ENCODE measurements at places on chromosomes 12 and 14. TPM values are rescaled to one million over a fixed set of nuclear protein-coding genes. Genes with fewer than 3 reads are reported as not detected.

Gene CMA1
- total RNA-seq: not detected

Gene SPTB
- 0.16 TPM for total RNA-seq

Gene SINHCAF
- 78.2 TPM for total RNA-seq

Gene ANG
- total RNA-seq: 3.7 TPM

Gene TMEM179
- not detected for total RNA-seq

Gene SMIM41
- not detected for total RNA-seq

Gene DIO2
- not detected for total RNA-seq

Gene SERPINA12
- not detected for total RNA-seq

Gene CLEC6A
- not detected for total RNA-seq

DNA sequence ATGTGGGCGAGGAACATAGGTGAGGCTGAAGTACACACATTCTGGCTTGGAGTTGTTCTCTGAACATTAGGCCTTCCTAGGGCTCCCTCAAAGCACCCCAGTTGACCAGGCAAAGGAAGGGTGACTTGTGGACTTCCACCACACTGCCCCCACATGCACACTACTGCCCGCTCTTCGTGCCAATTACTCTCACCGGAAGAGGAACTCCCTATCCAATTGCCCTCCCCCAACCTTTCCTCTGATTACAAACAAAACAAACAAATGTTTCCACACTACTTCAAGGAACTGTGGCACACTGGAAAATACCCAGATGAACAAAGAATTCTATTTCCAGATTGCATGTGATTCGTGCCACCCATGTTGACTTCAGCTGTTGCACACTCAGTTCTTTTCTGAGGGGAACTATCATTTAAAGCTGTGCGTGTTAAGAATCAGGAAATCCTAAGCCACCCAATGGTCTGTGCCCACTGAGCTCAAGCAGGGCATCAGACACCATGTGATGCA lies 139.3 kb downstream of the SSPN start:
- DNase-seq: no peak

DNA sequence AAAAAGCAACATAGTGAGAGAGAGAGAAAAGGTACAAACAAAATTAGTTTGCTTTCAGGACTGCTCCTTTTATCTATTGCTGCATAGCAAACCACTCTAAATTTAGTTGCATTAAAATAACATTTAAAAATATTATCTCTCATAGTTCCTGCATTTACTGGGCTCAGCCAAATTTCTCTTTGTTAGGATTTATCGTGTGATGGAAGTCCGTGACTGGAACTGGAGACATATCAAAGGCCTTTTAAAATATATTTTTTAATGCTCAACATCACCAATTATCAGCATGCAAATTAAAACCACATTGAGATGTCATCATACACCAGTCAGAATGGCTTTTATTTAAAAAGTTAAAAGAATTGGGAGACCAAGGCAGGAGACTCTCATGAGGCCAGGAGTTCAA lies 107.6 kb upstream of the SYT1 start:
- no peak for DNase-seq

DNA sequence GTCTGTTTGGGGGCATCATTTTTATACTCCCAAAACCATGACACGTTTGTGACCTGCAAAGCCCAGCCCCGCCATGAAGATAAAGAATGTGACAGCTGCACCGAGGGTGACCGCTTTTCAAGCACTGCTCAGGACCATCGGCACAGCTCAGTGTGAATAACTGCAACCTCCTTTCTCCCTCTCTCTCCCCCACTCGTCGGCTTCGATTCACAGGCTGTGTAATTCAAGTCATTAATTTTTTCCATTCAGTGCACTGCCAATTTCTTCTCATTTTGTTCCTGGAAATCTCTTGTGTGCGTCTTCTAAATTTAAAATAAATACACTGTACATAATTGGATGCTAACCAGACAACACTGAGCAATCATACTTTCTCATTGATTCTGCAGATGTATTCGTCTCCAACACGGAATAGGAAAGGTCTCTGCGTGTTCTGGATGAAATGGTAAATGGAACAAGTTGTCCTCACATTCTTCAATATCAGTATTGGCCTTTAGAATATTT lies 260.8 kb downstream of the TTC8 start:
- no peak for DNase-seq

DNA sequence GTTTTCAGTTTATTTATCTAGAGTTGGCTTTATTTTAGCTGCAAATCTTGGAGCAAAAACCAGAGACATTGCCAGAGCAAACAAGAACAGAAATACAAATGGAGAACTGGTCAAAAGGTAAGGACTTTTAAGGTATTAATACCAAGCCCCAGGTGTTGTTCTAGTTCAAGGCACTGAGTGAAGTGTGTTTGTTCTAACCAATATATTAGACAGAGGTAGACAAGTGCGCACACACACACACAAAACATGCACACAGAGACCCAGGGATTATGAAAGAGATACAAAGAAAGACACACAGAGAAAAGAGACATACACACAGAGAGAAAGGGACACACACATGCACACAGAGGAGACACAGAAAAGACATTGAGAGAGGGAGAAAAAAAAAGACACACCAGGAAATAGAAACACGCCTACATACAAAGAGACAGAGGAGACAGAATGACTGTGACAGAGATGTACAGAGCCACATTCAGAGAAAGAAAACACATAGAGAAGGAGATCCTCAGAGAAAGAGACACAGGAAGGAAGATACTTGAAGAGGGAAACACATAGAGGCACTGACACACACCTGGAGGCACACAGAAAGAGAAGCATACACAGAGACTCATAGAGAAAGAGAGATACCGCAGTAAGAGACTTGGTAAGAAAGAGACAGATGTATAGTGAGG lies 50.2 kb downstream of the MIPOL1 start:
- DNase-seq: no peak

- DNase-seq: peak; percentile 7
Observed at GRCh38 chr14:86646696-86647690, 1117.0 kb downstream of the FLRT2 start.

DNA sequence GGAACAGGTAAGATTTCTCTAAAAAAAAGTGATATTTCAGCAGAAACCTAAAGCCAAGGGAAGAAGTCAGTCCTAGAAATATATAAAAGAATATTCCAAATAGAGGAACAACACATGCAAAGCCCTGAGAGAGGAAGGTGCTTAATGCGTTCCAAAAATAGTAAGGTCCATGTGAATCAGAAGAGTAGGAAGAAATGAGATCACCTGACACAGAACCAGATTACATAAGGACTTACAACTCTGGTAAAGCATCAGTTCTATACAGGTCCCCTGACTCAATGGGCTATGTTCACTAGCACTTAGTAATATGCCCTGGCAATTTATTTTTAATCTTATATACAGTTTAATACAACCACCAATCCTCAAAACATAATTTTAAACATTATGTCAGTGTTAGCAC lies 30.0 kb downstream of the SENP1 start:
- no peak for DNase-seq

DNA sequence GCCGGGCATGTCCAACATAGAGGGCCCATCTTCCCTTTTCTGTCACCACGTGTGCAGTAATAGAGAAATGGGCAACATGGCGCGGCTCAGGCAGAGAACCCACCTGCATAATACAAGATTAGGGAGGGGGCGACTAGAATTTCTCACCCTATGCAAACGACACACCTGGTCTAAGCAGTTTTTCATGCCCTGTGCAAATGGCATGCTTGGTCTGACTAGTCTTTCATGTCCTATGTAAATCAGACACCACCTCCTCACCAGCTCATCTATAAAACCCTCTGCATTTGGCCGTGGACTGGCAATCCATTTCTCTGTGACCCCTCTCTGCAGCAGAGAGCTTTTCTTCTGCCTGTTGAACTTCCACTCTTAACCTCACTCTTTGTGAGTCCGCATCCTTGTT lies 180.2 kb upstream of the PZP start:
- DNase-seq: no peak

DNA sequence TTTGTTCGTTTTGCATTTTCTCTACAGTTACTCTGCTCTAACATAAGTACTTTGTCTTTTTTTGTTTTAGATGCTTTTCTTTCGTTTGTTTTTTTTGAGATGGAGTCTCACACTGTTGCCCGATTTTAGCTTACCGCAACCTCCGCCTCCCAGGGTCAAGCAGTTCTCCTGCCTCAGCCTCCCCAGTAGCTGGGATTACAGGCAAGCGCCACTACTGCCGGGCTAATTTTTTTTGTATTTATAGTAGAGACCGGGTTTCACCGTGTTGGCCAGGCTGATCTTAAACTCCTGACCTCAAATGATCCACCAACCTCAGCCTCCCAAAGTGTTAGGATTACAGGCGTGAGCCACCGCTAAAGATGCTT lies 2.7 kb downstream of the DIP2B start:
- DNase-seq: no peak

DNA sequence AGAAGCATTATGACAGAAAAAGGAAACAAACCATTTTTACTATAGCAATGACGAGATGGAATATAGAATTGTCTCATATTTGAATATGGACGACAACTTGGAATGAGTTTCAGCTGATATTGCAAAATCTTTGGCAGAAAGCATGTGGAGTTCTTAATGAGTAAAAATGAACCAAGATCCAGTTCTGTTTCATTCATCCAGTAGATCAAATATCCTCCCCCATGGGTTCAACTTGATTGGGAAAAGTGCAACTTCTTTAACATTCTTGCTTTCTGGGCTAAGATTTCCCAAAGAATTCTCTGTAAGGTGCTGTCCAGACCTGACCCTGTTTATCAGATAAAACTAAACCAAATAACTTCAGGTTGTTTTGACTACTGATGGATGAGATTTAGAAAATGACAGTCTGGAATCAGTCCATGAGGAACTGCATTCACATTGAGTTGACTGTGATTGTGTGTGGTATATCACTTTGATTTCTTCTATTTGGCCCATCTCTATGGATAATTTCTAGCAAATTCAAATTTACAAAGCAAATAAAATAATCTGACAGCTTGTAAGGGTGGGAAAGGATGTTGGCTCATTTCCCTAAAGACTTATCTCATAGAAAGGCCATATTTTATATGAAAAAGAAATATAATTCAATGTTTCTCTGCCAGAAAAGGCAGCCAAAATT lies 267.4 kb downstream of the ADAMTS20 start:
- DNase-seq: peak; percentile 58

DNA sequence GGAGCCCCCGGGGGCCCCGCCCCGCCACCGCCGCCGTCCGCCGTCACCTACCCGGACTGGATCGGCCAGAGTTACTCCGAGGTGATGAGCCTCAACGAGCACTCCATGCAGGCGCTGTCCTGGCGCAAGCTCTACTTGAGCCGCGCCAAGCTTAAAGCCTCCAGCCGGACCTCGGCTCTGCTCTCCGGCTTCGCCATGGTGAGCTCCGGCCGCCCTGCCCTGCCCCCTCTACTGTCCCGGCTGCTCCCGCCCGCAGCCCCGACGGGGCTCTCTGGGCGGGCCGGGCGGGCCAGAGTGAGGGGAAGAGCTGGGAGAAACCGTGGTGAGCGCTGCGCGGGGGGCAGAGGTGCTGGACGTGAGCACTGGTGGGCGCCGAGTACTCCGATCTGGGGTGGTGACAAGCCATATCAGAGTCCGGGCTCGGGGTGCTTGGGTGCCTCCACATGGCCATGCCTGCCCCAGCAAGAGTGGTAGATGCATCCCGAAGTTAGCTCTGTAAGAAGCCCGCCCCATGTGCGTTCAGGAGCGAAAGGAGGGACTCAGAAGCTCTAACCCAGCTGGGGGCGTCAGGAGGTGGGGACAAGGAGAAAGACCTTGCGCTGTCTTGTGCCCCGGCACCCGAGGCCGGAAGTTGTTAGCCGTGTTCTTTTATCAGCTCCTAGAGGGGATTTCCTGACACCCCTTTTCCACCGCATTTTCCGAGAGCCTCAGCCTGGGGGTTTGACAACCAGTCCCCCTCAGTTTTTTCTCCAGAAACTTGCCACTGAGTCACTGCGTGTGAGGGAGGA lies 717 bp downstream of the ORAI1 start:
- peak; percentile 70 for DNase-seq

DNA sequence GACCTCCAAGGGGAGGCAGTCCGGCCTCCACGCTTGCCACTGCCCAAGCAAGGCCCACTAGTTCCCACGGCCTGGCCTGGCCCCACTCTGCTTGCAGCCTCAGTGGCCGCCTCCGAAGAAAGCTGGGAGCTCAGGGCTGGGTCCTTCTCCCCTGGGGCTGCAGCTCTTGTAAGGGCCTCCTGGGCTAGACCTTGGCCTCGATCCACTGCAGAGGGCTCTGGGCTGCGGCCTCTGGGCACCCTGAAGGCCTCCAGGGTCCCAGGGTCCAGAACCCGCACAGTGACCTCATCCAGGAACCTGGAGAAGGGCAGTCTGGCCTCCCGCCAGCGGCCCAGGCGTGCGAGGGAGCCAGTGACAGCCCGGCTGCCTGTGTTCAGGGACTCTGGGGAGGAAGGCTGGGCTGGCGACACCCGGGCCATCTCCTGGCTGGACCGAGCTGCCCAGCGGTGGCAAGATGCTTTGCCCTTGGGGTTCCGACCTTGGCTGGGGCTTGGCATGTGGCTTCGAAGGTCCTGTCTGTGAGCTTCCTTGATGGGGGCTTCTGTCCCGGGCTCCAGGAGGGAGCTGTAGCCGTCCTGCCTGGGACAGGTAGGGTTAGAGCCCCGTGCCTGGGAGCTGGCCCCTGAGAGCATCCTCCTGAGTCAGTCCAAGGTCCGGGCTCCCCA lies 9.8 kb downstream of the BEGAIN start:
- DNase-seq: no peak

DNA sequence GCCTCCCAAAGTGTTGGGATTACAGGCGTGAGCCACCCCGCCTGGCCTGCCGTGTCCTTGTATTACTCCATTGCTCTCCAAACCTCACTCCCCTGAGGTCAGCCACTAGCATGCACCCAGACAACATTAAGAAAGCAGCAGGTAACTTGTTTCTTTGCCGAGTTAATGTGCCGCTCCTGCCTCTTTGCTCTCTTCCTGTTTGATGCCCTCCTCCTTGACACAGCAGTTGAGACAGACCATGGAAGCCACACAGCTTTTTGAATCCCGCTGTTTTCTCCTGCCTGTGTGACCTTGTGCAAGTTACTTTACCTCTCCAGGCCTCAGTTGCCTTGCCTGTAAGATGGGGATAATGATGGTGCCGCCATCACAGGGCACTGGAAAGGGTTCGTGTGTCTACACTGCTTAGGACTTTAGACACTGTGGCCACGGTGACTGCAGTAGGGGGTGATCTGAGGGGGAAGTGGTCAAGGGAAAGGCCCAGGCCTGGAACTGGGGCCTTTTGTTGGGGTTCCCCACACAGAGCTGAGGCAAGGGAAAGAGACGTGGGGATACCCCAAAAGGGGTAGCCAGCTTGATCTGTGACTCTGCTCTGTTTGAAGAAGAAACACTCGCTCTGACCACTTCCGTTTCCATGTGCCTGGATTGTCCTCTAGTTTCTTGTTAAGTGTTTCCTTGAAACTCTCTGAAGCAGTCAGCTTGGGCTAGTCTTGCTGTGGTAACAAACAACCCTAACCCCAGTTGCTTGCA lies 69.3 kb downstream of the RIN3 start:
- no peak for DNase-seq

- DNase-seq: peak; percentile 100
Observed at GRCh38 chr14:87133073-87133801, 859.7 kb downstream of the GALC start.

- no peak for DNase-seq
Observed at GRCh38 chr14:103386713-103387329, 1.6 kb downstream of the MARK3 start.

DNA sequence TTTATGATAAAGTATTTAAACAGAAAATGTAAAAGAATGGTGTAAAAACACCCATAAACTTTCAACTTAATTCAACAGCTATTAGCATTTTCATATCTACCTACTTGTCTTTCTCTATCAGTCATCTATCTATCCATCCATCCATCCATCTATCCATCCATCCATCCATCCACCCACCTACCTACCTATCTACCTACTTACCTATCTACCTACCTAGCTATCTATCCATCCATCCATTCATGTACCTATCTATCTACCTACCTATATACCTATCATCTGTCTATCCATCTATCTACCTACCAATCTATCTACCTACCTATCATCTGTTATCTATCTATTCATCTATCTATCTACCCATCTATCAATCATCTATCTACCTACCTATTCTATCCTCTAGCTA lies 8.5 kb downstream of the NOS1 start:
- DNase-seq: no peak

Measured in mammary epithelial cell (primary cell).